NCI-H2081 (cell line): ENCODE measurements at places on chromosomes 6 and 20.

- peak; percentile 74 for DNase-seq
These were observed 39.9 kb downstream of the SLC52A3 start for GRCh38 chr20:728256-728944.

DNA sequence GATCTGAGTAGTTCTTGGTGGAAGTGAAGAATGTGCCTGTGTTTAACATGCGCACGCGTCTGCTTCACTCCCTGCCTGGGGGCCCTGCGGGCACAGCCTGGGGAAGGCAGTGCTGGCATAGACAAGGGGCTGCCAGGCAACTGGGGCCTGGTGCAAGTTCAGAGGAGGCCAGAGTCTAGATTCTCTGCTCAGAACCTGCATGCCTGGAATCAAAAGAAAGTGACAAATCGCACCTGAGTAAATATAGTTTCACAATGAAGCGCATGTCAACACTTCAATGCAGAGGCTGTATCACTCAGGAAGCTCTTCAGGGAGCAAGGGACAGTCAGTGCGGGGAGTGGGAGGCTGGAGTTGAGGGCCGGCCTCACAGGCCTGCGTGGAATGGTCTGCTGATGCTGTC, 24.2 kb upstream of the PPP1R14C start:
- DNase-seq: no peak

GRCh38 chr6:167719920-167720319, 106.8 kb upstream of the AFDN start:
- no peak for DNase-seq

- peak; percentile 36 for DNase-seq
These were observed 47.5 kb downstream of the DSTN start for GRCh38 chr20:17617212-17617867.

- no peak for DNase-seq
These were observed 287.0 kb upstream of the SUPT3H start for GRCh38 chr6:45664707-45665106.

DNA sequence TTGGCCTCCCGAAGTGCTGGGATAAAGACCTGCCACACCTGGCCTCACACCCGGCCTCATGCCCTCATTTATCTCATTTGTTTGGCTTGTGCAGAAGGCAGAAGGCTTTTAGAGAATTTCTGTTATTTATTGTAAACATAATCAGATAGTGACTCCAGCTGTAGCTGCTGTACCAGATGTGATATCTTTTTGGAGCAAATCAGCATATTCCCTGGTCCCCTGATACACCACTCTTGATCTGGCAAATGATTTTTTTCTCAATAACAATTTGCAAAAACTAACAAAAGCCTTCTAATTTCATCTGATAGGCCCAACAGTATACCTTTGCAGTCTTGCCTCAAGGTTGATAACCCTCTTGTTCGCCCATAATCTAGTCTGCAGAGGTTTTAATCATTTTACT, 26.5 kb upstream of the TULP1 start:
- DNase-seq: no peak

DNA sequence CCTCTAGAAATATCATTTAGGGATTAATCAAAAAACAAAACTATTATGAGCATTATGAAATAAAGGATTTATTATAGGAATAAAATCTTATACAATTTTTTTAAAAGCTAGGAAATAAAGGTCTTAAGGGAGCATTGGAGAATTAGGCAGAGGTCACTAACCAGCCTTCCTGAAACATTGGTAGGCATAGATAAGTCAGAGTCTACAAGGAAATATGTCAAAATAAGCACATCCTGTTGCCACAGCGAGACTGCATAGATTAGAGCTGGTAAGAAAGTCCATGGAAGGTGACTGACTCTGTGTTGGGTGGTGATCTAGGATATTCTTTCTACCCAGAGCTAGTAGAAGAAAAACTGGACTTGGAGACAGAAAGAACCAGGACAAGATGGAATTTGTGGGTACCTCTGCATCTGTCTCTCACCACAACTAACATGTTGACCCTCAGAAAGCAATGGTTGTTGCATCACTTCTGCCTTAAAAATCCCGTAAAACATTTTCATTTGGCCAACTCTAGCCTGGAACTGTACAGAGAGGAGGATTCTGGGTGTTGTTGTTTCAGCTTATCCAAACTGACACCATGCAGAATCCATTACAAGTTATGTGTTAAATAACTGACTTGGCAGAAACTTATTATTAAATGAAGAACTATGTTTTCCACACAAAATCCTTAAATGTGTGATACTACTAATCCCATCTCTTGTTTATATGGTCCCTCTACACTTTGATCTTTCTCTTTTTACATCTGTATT, 77.1 kb downstream of the FBXO5 start:
- no peak for DNase-seq

DNA sequence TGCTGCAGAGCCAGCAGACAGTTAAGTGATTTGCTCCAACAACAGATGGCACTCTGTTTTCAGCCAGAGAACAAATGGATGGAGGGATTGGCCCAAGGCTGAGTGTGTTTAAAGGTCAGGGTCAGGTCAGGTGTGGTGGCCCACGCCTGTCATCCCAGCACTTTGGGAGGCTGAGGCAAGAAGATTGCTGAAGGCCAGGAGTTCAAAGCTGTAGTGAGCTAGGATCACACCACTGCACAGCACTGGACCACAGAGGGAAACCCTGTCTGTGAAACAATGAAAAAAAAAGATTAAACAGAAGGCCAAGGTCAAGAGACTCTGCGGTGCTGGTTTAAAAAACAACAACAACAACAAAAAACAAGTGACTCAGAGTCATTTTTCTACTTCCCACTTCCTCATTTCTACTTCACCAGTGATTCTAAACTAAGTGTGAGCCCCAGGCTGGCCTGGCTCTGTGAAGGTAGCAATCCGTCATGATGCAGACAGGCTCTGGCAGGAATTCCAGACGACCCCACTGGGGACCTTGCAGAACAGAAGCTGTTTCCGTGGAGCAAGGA, 42.5 kb upstream of the ARMC2 start:
- DNase-seq: no peak

GRCh38 chr6:112062966-112063365, 9.1 kb downstream of the CCN6 start:
- DNase-seq: no peak

DNA sequence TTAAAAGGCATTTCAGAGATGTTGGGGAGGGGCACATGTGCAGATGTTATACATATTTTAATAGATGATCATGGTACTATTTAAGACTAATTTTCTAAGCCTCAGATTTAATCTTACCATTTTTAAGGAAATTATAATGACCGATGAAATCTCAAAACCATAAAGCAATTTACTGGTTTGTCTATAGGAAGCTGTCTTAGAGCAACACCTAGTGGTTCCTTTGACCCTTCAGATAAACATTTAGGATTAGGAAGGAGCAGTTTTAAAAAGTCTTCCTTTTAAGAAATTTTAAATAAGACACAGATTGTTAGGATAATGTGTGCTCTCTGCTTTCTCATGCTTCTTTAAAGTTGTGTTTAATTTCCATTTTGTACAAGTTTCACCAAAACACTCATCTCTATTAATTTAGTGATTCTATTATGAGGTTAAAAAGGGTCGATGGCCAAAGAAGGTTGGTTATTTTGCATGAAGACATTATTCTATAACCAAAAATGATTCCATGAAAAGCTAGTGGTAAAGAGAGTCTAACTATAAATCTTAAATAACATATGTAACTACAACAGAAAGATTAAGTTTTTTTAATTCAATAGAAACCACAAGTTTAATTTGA, 376.4 kb downstream of the HACE1 start:
- peak; percentile 24 for DNase-seq

DNA sequence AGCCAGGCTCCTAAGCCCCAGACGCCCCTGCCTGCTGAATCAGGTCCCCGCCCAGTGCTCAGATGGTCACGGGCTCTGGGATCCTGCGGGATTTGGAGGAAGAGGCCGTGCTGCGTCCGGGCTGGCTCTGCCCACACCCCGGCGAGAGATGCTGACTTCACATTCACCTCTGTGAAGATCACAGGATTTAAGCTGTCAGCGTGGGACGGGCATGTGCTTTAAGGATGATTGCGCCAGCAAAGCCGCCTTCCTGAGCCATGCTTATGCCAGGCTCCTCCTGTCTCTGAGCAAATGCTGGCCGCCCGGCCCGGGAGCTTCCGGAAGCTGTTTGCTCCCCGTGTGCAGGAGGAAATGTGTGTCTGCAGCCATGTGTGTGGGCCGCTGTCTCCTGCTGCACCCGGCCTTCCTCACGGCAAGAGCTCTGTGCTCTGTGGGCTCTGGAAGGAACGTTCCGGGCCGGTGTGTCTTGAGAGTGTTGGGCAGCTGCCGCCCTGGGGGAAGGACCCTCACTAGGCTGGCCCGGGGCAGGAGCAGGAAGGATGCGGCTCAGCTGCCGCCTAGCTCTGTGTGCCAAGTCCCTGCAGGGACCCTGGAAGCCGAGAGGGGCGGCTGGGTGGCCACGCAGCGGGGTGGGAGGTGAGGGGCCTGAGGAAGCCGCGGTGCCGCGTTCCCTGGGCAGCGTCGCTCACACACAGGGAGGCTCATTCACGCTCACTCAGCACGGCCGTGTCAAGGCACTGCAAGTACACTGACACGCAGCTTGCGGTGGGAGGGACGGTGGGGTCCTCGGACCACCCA, 19.0 kb upstream of the BHLHE23 start:
- DNase-seq: no peak

GRCh38 chr20:64242797-64243475, 12.6 kb upstream of the PCMTD2 start:
- DNase-seq: no peak

- DNase-seq: no peak
These were observed 1.2 kb downstream of the PTPRA start for GRCh38 chr20:2874456-2874855.

- no peak for DNase-seq
These were observed 48.0 kb downstream of the OR2B2 start for GRCh38 chr6:27863962-27864905.

- no peak for DNase-seq
These were observed 108.8 kb downstream of the PPP1R14C start for GRCh38 chr6:150251566-150252186.

GRCh38 chr6:163797296-163797845, 382.9 kb downstream of the QKI start:
- DNase-seq: no peak

DNA sequence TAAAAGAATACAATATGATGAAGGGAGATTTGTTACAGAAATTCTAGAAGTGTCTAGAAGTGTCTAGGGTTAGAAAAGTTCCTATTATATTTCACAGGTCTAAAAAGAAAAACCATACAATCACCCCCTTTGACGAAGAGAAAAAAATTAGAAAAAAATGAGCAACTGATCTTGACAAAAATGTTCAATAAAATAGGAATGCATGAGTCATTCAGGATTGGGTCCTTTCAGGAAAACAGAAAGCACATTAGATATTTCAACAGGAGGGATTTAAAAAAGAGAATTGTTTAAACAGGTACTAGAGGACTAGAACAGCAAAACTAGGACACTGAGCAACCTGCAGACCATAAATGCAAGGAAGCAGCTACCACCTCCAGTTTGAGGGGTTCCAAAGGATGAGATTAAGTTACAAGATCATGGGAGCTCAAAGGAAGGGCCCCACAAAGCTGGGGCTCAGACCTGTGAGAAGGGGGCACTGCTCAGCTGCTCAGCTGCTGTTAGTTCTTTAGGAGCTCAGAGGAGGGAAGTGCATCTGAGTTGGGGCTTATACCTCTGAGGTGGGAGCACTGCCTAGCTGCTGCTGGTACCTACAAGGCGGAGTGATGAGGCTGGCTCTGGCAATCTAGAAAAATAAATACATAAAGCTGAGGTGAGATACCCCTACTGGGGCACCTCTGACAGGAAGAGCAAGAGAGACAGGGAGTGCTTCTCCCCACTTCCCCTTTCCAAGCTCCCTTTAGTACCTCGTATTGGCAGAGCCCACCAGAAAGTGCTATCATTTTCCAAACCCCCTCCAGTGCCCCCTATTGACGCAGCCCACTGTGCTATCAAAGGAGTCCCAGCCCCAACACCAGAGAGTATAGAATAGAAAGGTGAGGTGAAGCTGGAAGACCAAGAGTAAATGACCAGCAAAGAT, 27.1 kb upstream of the BEND6 start:
- no peak for DNase-seq
